ENCODE measurements at places on chromosomes 16 and 17. TPM values are rescaled to one million over a fixed set of nuclear protein-coding genes. Genes with fewer than 3 reads are reported as not detected.

Gene EVPL
- total RNA-seq = not detected

Gene PDIA2
- total RNA-seq = 0.28 TPM

Gene AOC2
- 0.38 TPM for total RNA-seq

Gene SDR42E1
- 0.66 TPM for total RNA-seq

Gene KRTAP4-4
- not detected for total RNA-seq

Gene LSM12
- total RNA-seq = 28.3 TPM

Gene HOXB6
- total RNA-seq = 2.8 TPM

Gene RAB11FIP4
- 0.09 TPM for total RNA-seq

Gene DYNLL2
- total RNA-seq = 15.6 TPM

Gene GFER
- 14.6 TPM for total RNA-seq

Gene AIPL1
- not detected for total RNA-seq

Measured in endothelial cell of coronary artery (primary cell).